ENCODE measurements at places on chromosomes 3 and 15. TPM values are rescaled to one million over a fixed set of nuclear protein-coding genes. Genes with fewer than 3 reads are reported as not detected.

TAGLN3 gene
- polyA plus RNA-seq: 2.3 TPM

ZNF80 gene
- 0.13 TPM for polyA plus RNA-seq

- no peak for DNase-seq
Observed at GRCh38 chr3:51686512-51687215, 15.6 kb downstream of the TEX264 start.

DNA sequence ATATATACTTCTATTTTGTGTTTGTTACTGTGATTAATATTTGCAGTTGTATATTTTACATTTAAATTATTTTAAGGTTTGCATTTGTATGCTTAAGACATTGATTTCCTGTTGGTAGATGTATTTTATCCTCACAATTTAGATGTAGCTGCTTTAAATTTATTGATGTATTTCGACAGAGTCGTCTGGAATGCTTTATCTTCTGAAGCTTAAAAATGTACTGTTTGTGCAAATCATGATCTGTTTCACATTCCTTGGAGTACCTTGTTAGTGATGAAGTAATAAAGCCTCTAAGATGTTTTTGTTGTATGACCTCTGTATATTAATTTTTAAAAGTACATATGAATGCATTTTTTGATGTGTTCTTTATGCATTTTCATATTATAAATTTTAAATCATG lies 1.9 kb downstream of the CHD2 start:
- no peak for DNase-seq

STRIT1 gene
- 1.7 TPM for polyA plus RNA-seq

- no peak for DNase-seq
Observed at GRCh38 chr3:116947148-116947547, 237.6 kb downstream of the TUSC7 start.
